Effector CD4-positive, alpha-beta T cell (primary cell): ENCODE measurements at places on chromosomes 11 and 22.

GRCh38 chr22:46046299-46046685 lies 69.3 kb upstream of the WNT7B start:
- no peak for DNase-seq

DNA sequence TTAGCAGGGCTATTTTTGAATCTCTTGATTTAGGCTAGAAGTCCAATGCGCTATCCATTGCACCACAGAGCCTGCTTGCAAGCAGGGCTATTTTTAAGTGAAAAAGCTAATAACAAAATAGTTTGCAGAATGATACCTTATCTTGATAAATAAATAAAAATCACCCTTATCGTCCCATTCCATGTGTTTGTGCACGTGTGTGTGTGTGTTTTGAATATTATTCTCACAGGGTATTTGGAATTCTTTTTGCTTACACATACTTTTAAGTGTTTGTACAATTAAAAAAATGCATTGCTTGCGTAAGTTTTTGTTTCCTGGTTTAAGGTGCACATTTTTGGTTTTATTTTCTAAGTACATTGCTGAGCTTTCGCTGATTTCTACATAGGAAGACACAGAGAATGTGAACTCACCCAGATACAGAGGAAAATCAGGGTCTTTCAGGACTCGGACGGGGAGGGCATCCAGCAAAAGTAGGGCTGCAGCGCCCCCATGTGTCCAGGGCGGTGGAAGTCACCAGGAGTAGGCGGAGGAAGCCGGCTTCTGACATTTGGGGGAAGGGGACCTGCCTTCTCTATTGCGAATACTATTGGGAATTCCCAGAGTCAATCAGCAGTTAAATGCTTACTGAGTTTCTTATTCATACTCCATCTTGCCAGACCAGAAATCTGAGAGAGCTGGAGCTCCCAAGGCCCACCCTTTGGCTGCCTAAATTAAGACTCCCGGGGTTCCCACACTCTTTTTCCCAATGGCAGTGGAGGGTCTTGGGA lies 27.3 kb downstream of the SLC1A2 start:
- DNase-seq: peak; percentile 86

- no peak for DNase-seq
Observed at GRCh38 chr11:35891096-35891495, 52.8 kb upstream of the LDLRAD3 start.

GRCh38 chr11:74695705-74696280 lies 35.4 kb downstream of the CHRDL2 start:
- no peak for DNase-seq

GRCh38 chr22:42151924-42152635 lies 21.5 kb upstream of the CYP2D6 start:
- no peak for DNase-seq

GRCh38 chr11:90476442-90477007 lies 253.7 kb upstream of the CHORDC1 start:
- DNase-seq: no peak

GRCh38 chr22:26822313-26822712 lies 164.9 kb downstream of the MIAT start:
- no peak for DNase-seq

GRCh38 chr11:129145276-129145675 lies 46.8 kb downstream of the ARHGAP32 start:
- DNase-seq: no peak
